SJCRH30 (cell line): ENCODE measurements at places on chromosomes 1 and 21. TPM values are rescaled to one million over a fixed set of nuclear protein-coding genes. Genes with fewer than 3 reads are reported as not detected.
A peak's percentile ranks its signal among the peaks of the same experiment; 100 is the strongest.

MAPKAPK2 gene
- total RNA-seq, result 64.4 and 67.6 TPM in 2 replicates

NUP210L gene
- total RNA-seq, result 0.04 TPM in 1 of 2 replicates, not detected in the other

- no peak for DNase-seq
- H3K4me3 ChIP-seq, result no peak overlapping the region
- H3K4me1 ChIP-seq, result no peaks in the 10 kb centered on the region
- no peaks in the 10 kb centered on the region for H3K27me3 ChIP-seq
- no peak overlapping the region for H3K27ac ChIP-seq
Measured at GRCh38 chr1:240486611-240487010, 125.3 kb downstream of the GREM2 start.

EFNA1 gene
- total RNA-seq, result 1.8 and 2.2 TPM in 2 replicates

SMCP gene
- not detected in 2 replicates for total RNA-seq

FAM110D gene
- 0.10 and 0.18 TPM in 2 replicates for total RNA-seq

DPH2 gene
- 45.4 and 47.9 TPM in 2 replicates for total RNA-seq

- no peak overlapping the region for H3K4me3 ChIP-seq
- no peaks in the 10 kb centered on the region for H3K4me1 ChIP-seq
- no peak overlapping the region for H3K27ac ChIP-seq
- no peak for DNase-seq
- no peaks in the 10 kb centered on the region for H3K36me3 ChIP-seq
Measured at GRCh38 chr1:31961536-31961935, 23.4 kb upstream of the PTP4A2 start.

VWA5B1 gene
- not detected in 2 replicates for total RNA-seq

GRCh38 chr21:21612466-21612865 is 614.3 kb downstream of the NCAM2 start:
- no peak overlapping the region for H3K27ac ChIP-seq
- peaks cover 4% of the 10 kb centered on the region; the same call in 1 of the 2 replicates for H3K27me3 ChIP-seq
- H3K4me1 ChIP-seq, result no peaks in the 10 kb centered on the region
- H3K36me3 ChIP-seq, result no peaks in the 10 kb centered on the region
- H3K4me3 ChIP-seq, result no peak overlapping the region
- peak; percentile 16 for DNase-seq

GRCh38 chr21:34801519-34802132 is 132.8 kb downstream of the CLIC6 start:
- H3K4me3 ChIP-seq, result no peak overlapping the region
- H3K4me1 ChIP-seq, result peaks cover 3% of the 10 kb centered on the region; the same call in 1 of the 2 replicates
- H3K27me3 ChIP-seq, result no peaks in the 10 kb centered on the region
- H3K36me3 ChIP-seq, result peaks cover 61% of the 10 kb centered on the region
- H3K27ac ChIP-seq, result no peak overlapping the region

DNA sequence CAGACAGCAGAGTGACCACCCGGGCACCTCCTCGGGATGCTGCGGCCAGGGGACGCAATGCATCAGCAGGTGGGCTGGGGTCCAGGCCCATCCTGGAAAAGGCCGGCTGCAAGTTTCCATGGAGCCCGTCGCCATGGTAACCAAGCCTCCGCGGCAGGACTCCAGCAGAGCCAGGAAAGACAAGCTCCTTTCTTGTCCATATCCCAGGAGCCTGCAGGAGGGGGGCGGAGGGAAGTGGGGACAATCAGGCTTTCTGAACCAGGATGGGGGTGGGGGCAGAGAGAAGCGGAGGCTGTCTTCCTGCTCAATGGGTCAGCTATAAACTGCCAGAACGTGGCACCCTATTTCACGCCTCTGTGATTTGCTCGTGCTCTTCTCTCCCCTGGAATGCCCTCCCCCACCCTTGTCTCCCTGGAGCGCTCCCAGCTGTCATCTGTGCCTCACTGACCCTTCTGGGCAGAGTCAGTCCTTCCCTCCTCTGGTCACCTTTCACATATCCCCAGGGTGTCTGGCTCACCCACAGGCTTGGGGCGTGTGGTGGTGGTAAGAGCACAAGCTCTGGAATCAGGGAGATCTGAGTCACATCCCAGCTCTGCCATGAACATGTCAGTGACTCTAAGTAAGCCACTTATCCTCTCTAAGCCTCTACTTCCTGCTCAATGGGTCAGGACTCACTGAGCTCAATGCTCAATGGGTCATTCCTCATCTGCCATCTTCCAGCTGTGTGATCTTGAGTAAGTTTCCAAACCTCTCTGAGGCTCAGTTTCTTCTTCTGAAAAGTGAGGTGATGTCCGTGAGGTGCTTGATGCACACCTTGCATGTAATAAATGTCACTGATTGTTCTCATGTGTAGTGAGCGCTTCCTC is 58.9 kb upstream of the LAPTM5 start:
- DNase-seq, result peak; percentile 98
- no peaks in the 10 kb centered on the region for H3K36me3 ChIP-seq
- no peaks in the 10 kb centered on the region for H3K27me3 ChIP-seq
- H3K27ac ChIP-seq, result peak overlapping the region; percentile 64
- peaks cover 59% of the 10 kb centered on the region for H3K4me1 ChIP-seq

- H3K36me3 ChIP-seq, result no peaks in the 10 kb centered on the region
- DNase-seq, result peak; percentile 41
- no peak overlapping the region for H3K27ac ChIP-seq
Measured at GRCh38 chr1:146012703-146013558, 8.6 kb downstream of the HJV start.

CD34 gene
- total RNA-seq, result 0.36 and 0.43 TPM in 2 replicates

GRCh38 chr1:156157506-156157905 is 4.1 kb downstream of the SEMA4A start:
- no peak overlapping the region for H3K4me3 ChIP-seq
- no peak for DNase-seq
- H3K4me1 ChIP-seq, result peaks cover 10% of the 10 kb centered on the region; the same call in 1 of the 2 replicates
- H3K27me3 ChIP-seq, result no peaks in the 10 kb centered on the region
- no peak overlapping the region for H3K27ac ChIP-seq

DNA sequence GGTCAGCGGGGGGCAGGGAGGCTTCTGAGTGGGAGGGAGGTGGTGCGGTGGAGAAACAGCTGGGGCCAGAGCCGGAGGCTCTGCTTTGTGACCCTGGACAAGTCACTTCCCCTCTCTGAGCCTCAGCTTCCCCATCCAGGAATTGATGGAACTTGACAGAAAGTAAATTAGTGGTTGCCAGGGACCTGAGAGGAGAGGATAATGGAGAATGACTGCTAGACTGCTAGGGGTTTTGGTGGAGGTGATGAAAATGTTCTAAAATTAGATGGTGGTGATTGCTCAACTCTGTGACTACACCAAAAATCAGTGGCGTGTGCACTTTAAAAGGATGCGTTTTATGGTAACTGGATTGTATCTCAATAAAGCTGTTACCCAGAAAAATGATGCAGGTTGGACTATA is 100.9 kb downstream of the ARHGEF10L start:
- no peak for DNase-seq
- no peaks in the 10 kb centered on the region for H3K27me3 ChIP-seq
- H3K36me3 ChIP-seq, result peaks cover 2% of the 10 kb centered on the region; the same call in 1 of the 2 replicates
- no peak overlapping the region for H3K4me3 ChIP-seq
- no peaks in the 10 kb centered on the region for H3K4me1 ChIP-seq

RNF186 gene
- 0.73 and 0.86 TPM in 2 replicates for total RNA-seq

DNA sequence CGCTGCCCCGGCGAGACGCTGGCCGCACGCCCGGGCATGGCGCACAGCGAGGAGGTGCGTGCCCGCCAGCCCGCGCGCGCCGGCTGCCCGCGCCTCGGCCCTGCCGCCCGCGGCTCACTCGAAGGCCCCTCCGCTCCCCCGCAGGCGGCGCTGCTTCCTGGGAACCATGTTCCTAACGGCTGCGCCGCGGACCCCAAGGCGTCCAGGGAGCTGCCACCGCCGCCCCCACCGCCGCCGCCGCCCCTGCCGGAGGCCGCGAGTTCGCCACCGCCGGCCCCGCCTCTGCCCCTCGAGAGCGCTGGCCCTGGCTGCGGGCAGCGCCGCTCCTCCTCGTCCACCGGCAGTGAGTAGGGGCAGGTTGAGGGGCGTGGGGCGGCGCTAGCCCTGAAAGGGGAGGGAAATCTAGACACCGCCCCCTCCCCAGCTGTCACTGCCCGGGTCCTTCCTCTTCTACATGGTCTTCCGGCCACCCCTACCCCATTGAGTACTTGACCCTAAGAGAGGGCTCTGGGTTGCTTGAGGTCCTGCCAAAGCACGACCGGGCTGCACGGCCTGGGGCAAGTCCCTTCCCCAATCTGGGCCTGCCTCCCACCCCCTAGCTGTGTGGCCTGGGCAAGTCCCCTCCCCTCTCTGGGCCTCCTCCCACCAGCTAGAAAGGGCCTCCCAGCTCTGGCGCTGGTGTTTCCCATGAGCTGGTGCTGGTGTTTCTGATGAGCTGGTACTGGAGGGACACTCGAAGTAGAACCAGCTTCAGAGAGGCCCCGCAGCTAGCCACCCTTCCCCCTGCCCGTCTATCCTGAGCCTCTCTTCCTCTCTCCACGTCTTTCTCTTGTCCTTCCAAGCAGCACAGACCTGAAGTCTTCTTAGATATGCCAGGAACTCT is 17.0 kb downstream of the TNFRSF25 start:
- H3K27me3 ChIP-seq, result peaks cover 38% of the 10 kb centered on the region
- no peak overlapping the region for H3K27ac ChIP-seq
- DNase-seq, result peak; percentile 61
- no peaks in the 10 kb centered on the region for H3K36me3 ChIP-seq

LAMB3 gene
- total RNA-seq, result 8.9 and 9.1 TPM in 2 replicates

RGSL1 gene
- total RNA-seq, result not detected in 2 replicates

DNA sequence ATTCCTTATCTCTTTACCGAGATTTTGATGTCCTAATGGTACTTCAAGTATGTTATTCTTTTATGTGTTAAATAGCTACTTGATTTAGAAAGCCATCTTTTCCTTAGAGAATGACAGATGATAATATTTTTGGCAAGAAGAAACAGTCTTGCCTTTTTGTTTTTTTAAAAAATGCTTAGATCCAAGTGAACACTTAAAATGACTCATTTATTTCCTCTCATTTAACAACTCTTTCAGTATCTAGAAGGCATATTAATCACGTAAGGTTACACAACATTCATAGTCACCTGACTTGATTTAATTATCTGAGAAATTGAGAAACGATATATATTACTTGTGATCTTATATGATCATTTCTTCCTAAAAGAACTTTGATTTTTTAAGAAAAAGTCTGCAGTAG is 52.4 kb downstream of the SUCO start:
- H3K4me3 ChIP-seq, result no peak overlapping the region
- peaks cover 43% of the 10 kb centered on the region for H3K36me3 ChIP-seq
- H3K27me3 ChIP-seq, result no peaks in the 10 kb centered on the region
- DNase-seq, result no peak

DNA sequence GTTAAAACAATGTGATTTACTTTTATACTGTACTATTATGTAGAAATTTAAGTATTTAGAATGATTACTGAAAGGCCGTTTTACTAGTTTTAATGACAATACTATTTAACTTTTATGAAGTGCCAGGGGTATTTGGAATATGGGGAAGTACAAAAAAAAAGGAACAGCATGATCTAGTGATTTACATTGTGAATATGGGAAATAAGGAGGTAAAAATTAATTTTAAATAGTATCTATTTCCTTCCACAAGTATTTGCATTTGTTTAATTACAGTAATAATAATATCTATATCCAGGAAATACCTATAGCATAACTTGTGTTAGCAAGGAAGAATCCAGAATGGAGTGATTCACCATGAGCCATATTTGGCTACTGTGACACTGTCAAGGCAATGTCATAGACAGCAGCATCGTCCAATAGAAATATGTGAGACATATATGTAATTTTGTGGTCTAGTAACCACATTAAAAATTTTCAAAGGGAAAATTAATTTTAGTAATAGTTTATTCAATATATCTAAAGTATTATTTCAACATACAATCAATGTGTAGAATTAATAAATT is 22.0 kb downstream of the CNST start:
- H3K4me3 ChIP-seq, result no peak overlapping the region
- no peak overlapping the region for H3K27ac ChIP-seq
- H3K4me1 ChIP-seq, result peaks cover 3% of the 10 kb centered on the region
- H3K27me3 ChIP-seq, result no peaks in the 10 kb centered on the region
- no peak for DNase-seq
- H3K36me3 ChIP-seq, result peaks cover 6% of the 10 kb centered on the region; the same call in 1 of the 2 replicates

COL11A1 gene
- total RNA-seq, result 0.35 TPM in 1 of 2 replicates, not detected in the other

DNA sequence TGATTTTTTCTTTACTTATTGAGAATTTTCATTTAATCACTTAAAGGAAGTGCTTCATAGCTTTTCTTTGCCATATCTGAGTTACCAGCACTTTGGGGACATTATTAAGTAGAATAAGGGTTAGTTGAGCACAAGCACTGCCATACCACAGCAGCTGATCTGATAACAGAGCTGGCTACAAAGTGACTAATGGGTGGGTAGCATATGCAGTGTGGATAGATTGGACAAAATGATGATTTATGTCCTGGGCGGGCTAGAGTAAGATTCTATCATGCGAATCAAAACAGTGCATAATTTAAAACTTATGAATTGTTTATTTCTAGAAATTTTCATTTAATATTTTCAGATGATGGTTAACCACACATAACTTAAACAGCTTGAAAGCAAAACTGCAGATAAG is 102.2 kb upstream of the SNX7 start:
- DNase-seq, result no peak
- no peak overlapping the region for H3K27ac ChIP-seq
- H3K36me3 ChIP-seq, result no peaks in the 10 kb centered on the region
- no peaks in the 10 kb centered on the region for H3K27me3 ChIP-seq
- H3K4me1 ChIP-seq, result no peaks in the 10 kb centered on the region
- H3K4me3 ChIP-seq, result no peak overlapping the region

GRCh38 chr1:189673217-189673616 is 804.4 kb downstream of the BRINP3 start:
- H3K36me3 ChIP-seq, result no peaks in the 10 kb centered on the region
- H3K4me1 ChIP-seq, result no peaks in the 10 kb centered on the region
- no peaks in the 10 kb centered on the region for H3K27me3 ChIP-seq
- no peak overlapping the region for H3K4me3 ChIP-seq
- H3K27ac ChIP-seq, result no peak overlapping the region

GRCh38 chr1:59596956-59597355 is 217.8 kb upstream of the HOOK1 start:
- no peaks in the 10 kb centered on the region for H3K27me3 ChIP-seq
- DNase-seq, result no peak
- H3K4me3 ChIP-seq, result no peak overlapping the region
- H3K27ac ChIP-seq, result peak overlapping the region; percentile 46

ERG gene
- not detected in 2 replicates for total RNA-seq

GRCh38 chr1:194807530-194808220 is 1621.3 kb upstream of the B3GALT2 start:
- H3K27ac ChIP-seq, result no peak overlapping the region
- H3K4me1 ChIP-seq, result no peaks in the 10 kb centered on the region
- H3K4me3 ChIP-seq, result no peak overlapping the region

S100A11 gene
- 492 and 509 TPM in 2 replicates for total RNA-seq

GRCh38 chr1:94602316-94602715 is 60.8 kb upstream of the F3 start:
- no peak for DNase-seq
- no peak overlapping the region for H3K4me3 ChIP-seq
- no peaks in the 10 kb centered on the region; the same call in 1 of the 2 replicates for H3K4me1 ChIP-seq
- no peak overlapping the region for H3K27ac ChIP-seq
- H3K27me3 ChIP-seq, result no peaks in the 10 kb centered on the region

- 0 out of 2 replicates have a peak, but pooled peaks cover 4% of the 10 kb centered on the region for H3K4me1 ChIP-seq
- H3K27ac ChIP-seq, result no peak overlapping the region
- no peak overlapping the region for H3K4me3 ChIP-seq
- H3K36me3 ChIP-seq, result 0 out of 2 replicates have a peak, but pooled peaks cover 9% of the 10 kb centered on the region
- no peaks in the 10 kb centered on the region for H3K27me3 ChIP-seq
Measured at GRCh38 chr1:50644447-50645105, 221.3 kb upstream of the DMRTA2 start.

- DNase-seq, result no peak
- H3K27me3 ChIP-seq, result no peaks in the 10 kb centered on the region
- no peaks in the 10 kb centered on the region for H3K36me3 ChIP-seq
- peaks cover 5% of the 10 kb centered on the region; the same call in 1 of the 2 replicates for H3K4me1 ChIP-seq
- no peak overlapping the region for H3K27ac ChIP-seq
Measured at GRCh38 chr21:36981049-36981391, 14.6 kb upstream of the HLCS start.

PRKCZ gene
- total RNA-seq, result 0.56 and 0.83 TPM in 2 replicates

GRCh38 chr1:202692959-202693555 is 17.2 kb downstream of the SYT2 start:
- H3K36me3 ChIP-seq, result no peaks in the 10 kb centered on the region
- DNase-seq, result peak; percentile 77
- no peak overlapping the region for H3K27ac ChIP-seq
- no peaks in the 10 kb centered on the region for H3K27me3 ChIP-seq
- H3K4me1 ChIP-seq, result no peaks in the 10 kb centered on the region

DNAH14 gene
- total RNA-seq, result 70.4 and 77.2 TPM in 2 replicates
